ENCODE measurements at places on chromosomes 11 and 22.

- DNase-seq: peak; percentile 14
Observed at GRCh38 chr11:12331239-12331874, 46.0 kb upstream of the PARVA start.

DNA sequence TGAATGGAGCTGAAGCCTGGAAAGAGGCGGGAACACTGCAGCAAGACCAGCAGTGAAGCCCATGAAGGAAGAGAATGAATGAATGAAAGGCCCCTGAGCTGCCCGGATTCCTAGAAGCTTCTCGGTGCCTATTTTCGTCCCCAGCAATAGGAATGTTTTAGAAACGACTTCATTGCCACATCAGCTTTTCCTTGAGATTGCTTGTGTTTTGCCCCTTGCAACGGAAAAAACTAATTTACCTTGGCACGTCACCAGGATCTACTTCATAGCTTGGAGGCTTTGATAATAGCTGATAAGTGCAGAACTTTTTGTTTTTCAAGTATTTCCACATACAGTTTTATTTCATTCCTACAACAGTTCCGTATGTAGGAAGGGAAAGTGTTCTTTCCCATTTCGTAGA, 248.9 kb upstream of the NARS2 start:
- DNase-seq: no peak

GRCh38 chr11:64207256-64208085, 950 bp downstream of the FERMT3 start:
- DNase-seq: no peak

- no peak for DNase-seq
Observed at GRCh38 chr11:20355221-20356219, 8.0 kb upstream of the HTATIP2 start.

DNA sequence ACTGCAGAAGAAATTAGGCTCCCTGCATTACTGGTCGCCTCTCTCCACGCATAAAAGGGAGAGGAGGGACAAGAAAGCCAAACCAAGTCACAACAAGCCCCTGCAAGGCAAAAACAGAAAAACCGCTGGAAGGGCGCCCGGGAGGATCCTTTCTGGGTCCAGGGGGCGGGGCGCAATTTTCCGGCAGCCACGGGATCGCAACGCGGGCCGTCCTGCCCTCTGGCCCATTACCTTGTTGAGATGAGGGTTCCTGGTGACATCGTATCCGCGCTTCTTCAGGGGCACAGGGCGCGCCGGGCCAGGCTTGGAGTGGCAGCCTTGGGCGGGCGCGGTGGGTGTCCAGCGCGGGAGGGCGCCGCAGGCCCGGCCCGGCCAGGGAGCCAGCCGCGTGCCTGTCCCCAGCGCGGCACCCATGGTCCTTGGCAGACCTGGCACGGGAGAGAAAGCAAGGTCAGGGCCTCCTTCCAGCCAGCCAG, 847 bp downstream of the ME3 start:
- peak; percentile 18 for DNase-seq

DNA sequence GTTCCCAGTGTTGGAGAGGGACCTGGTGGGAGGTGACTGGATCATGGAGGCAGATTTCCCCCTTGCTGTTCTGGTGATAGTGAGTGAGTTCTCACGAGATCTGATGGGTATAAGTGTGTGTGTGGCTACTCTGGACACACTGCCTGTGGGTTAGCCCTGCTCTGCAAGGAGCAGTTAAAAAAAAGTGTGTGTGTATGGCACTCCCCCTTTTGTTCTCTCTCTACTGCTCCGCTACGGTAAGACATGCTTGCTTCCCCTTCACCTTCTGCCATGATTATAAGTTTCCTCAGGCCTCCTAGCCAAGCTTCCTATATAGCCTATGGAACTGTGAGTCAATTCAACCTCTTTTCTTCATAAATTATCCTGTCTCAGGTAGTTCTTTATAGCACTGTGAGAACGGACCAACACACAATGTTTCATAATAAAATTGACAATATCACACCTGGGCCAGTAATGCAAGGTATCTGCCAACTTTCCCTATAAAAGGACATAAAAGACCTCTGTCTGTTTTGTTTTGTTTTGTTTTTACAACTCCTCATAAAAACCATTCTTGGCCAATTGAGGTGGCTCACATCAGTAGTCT, 20.2 kb downstream of the CLTCL1 start:
- no peak for DNase-seq

DNA sequence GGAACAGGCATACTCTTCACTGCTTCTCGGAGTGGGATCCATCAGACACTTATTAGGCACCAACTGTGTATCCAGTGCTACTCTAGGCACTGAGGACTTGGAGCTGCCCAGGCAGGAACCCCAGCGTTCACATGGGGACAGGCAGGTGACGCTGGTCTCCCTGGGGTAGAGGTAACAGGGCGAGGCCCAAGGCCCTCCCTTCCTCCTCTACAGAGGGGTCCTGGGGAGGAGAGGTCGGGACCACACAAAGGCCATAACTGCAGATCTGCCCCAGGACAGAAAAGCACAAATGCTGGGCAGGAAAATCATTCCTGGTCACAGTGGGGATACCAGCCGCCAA, 262.2 kb downstream of the BRD1 start:
- no peak for DNase-seq

DNA sequence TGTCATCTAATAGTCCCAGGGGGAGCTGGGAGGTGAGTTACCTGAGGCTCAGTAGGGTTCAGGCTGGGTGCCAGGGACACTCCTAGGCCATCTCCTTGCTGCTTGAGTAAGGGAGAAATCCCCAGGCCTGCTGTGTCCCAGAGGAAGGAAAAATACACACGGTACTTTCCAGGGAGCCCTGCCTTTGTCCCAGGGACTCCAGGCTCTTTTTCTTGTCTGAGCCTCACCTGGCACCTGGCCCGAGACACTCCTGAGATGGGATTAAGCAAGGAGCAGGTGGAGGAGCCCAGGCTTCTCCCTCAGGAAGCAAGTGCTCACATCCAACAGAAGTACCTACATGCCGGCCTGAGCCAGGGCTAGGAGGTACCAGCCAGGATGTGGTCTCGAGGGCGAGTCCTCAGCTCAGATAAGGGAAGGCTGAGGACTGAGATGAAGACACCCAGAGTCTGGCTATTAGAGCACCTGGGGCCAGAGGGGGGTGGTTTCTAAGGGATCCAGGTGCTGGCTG, 899 bp upstream of the KLHDC7B start:
- DNase-seq: no peak

GRCh38 chr11:132886335-132886734, 646.0 kb downstream of the OPCML start:
- no peak for DNase-seq
